ENCODE measurements at places on chromosomes 3 and 15.

DNA sequence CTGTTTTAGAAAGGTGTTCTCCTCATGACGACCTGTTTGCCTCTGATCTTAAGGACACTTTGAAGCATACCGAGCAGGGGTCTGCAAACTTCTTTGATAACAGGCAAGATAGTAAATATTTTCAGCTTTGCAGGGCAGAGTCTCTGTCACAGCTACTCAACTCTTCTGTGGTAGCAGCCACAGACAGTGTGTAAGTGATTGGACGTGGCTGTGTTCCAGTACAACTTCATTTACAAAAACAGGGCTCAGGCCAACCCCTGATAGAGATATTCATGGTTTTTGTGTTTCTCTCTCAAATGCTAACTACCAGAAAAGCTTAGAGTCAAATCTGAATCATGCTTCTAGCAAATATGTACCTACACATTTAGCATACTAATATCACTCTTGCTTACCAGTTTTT lies 51.5 kb downstream of the TGFBR2 start:
- no peak for DNase-seq

GRCh38 chr3:184440151-184440550 lies 60.3 kb downstream of the CHRD start:
- DNase-seq, result no peak

GRCh38 chr3:58049143-58049785 lies 41.0 kb downstream of the FLNB start:
- no peak for DNase-seq

- no peak for DNase-seq
These were observed 3.0 kb downstream of the BBX start for GRCh38 chr3:107525644-107526305.

DNA sequence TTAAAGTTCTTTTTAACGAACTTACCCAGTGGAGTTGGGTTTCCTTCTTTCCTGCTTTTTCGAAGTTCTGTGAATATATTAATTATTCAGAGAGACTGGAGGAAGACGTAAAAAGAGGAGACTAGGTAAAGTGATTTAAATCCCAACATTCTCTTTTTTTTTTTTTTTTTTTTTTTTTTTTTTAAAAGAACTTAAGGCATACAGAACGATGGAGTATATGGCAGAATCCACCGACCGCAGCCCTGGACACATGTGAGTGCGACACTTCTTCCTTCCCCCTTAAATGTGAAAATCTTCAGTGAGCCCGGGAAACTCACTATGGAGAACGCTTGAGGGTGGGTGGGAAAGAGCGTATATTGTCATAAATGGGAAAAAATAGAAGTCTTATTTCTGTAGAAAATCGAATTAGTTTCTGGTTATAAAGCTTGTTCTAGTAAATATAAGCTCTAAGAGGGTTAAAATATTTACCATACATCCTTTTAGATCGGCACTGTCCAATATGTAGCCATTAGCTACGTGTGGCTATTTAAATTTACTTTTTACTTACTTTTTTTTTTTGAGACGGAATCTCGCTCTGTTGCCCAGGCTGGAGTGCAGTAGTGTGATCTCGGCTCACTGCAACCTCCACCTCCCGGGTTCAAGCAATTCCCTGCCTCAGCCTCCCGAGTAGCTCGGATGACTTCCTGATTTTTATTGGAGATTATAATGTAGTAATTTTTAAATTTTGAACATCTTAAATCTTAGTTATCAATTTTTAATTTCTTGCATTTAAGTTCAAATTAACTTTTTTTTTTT lies 892 bp downstream of the NMD3 start:
- DNase-seq, result no peak

GRCh38 chr3:98136631-98137030 lies 6.1 kb downstream of the OR5H1 start:
- DNase-seq, result no peak

- no peak for DNase-seq
These were observed 674 bp downstream of the SERP1 start for GRCh38 chr3:150545419-150546225.

- no peak for DNase-seq
These were observed 302.2 kb upstream of the CTDSPL start for GRCh38 chr3:37559461-37559860.

GRCh38 chr3:151282921-151283320 lies 4.6 kb upstream of the P2RY14 start:
- no peak for DNase-seq

DNA sequence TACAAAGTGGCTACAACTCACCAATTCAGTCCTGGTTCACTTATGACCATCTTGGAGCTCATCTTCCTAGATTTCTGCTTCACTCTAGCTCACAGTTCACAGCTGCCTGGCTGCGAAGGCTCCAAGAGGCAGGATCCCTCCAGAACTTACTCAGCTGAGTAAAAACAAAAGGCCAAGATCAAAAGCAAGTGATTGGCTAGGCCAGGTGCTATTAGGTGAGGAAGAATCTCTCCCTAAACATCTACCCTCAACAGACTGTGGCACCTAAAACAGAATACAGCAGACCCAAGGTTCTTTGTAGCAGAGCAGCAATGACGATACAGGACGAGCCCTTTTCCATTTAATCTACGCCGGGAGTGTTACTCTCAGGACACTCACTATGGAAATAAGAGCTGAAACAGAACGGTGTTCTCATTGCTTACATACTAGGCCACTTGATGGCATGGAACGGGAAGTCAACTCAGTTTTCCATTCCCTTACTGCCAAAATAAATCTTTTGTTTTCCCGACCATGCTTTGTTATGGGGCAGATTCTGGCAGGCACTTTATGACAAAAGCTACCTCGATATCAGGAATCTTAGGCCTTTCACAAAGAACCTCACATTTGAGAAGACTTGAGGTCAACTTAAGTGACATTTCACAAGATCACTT lies 901 bp downstream of the ICE2 start:
- no peak for DNase-seq

DNA sequence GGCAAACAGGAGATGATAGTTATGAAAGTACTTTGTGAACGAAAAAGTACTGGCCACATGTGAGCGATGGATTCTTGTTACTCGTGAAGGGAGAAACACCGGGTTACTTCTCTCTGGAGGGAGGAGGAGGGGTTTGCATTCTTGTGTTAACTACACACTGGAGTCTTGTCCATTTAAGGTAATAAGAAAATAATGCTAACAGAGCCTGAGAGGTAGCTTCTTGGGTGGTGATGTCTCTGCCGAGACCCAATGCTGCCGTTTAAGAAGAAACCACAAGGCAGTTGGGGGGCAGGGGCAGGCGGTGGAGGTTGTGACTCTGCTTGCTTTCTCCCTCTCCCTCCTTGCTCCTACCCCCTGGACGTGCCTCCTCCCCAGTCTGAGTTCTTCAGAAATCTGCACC lies 100.9 kb upstream of the ROPN1 start:
- no peak for DNase-seq

DNA sequence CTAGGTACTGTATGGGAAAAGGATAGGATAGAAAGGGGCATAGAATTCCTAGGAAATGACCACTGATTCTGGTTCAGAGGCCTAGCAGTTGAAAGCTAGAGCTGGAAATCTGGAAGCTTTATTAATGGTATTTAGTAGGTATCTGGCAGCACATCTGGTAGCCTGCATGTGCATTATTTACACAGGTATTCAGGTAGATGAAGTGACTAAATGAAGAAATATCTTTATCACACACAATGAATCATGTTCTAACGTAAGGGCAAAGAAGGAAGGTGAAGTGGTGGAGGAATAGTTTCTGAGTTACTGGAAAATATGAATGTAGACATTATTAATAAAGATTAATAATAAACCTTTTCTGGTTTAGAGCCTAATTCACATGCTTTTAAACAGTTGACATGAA lies 119.9 kb downstream of the MBNL1 start:
- DNase-seq, result no peak

DNA sequence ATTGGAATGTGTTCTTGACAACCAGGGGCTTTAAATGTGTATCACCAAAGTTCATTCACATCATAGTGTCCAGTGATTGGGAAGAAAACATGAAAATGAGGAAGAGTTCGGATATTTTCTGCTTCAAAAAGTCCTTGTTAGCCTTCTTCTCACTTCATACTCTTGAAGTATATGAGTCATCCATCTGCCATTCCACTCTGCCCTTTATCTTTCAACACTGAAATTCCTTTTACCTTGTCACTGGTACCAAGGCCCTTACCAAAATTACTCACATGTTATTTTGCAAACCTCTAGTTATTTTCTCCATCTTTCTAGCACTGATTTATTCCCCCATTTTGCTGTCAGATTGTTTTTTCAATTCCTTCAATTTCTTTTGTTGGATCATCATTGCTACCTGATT lies 32.5 kb downstream of the OR5H15 start:
- DNase-seq, result no peak

DNA sequence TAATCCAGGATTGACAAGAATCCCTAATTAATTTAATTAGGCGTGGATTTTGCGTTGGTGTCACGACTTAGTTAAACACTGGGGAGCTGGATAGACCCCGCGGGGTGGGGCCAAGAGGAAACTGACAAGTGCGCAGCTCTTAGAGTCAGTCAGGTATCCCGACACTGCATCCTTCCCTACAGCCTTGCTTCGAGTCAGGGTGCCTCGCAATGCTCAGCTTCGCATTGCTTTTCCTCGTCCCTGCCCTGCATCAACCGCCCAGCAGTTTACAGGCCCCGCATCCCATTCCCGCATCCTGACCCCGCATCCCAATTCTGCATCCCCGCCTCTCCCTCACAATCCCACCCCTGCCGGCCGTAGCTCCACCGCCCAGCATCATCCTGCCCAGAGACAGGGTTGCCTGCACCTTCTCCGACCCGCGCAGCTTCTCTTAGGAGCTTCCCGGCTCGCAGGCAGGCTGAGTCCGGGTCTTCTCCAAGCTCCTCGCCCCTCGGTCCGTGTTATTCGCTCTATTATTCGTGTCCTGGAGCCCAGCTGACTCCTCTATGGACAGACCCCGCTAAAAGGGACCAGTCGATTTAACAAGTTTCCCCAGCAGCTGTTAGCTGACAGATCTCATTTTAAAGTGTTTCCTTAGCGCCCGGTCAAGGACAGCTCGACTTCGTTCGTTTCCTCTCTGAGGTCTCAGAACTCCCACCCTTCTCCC lies 699 bp upstream of the SHOX2 start:
- DNase-seq, result no peak

DNA sequence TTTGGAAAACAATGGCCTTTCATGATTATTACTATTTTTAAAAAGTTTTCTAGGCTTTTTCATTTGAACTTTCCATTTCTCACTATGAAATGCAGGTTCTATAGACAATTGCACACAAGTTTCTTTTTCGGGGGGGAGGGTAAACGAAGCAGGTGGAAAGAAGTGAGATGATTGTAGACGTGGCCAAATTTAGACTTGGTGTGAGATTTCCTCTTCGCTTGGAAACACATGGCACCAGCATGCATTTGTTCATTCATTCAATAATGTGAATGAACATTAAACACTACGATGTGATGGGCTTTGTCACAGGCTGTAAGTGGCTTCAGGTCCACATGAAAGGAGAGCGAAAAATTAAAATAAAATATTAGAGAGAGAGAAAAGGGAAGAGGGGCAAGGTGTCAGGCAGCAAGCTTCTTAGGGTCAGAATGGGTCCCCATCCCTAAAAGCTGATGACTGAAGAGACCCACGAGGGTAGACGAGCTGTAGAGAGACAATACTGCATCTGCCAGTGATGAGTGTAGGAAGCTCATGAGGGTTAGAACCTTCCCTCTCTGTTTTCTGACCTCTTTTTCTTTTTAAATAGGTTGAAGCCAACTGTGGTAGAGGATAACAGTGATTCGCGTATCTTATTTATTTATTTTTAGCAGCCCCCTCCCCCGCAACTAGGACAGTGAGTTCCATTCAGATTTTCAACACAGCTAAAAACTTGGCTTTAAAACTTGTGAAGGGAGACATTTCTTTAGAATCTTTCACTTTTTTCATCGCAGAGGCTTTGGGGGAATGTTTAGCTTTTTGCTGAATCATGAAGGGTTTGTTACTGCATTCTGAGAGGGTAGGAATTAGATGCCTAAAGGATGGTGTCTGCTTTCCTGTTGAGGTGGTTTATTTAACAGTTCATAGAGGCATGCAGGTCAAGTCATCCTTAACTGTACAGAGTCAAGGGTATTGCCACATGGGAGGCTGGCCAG lies 36.2 kb downstream of the GAP43 start:
- no peak for DNase-seq

DNA sequence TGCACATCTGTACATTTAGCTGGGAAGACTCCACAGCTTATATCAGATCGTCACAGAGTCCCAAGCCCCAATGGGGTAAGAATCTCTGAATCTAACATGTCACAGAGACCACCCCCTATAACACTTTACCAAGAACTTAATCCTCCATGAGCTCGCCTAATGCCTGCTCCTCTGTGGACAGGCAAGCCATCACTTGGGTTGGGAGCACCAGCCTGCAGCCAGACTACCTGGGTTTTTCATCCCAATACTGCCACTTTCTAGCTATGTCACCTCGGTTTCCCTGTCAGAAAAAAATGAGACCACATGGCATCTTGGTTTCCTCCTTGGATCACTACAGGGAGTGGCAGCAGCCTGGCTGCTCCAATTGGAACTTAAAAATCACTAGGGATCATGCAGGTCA lies 277.9 kb upstream of the TLE3 start:
- no peak for DNase-seq

DNA sequence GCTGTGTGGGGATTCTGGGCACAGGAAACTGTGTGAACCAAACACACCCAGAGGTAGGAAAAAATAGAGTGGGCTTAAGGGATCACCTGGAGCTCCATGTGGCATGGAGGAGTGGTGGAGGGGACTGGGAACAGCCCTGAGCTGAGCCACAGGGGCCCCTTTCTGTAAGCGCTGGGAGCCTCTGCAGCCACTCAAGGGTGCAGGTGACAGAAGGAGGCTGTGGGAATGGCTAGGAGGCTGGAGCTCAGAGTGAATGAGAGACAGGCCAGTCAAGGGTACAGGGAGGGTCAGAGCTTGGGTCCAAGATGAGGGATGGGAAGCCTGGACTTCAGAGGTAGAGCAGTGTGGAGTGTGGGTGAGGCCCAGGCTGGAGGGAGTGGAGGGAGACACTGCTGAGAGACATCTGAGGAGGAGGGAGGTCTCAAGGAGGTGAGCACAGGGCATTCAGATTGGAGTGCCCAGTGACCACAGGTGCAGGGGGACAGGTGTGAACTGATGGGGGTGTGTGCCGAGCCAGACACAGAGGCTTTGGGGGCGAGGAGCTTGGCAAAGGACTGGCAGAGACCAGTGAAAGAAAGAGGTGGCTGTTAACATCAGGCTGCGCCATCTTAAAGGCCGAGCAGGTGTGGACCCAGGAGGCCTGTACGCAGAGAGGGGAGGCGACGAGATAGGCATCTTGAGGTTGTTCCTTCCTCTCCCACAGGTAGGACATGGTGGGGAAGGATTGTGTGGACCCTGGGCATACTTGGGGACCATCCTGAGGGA lies 56.8 kb downstream of the FGD5 start:
- DNase-seq, result no peak

GRCh38 chr3:156211583-156211982 lies 91.2 kb downstream of the KCNAB1 start:
- DNase-seq, result no peak

DNA sequence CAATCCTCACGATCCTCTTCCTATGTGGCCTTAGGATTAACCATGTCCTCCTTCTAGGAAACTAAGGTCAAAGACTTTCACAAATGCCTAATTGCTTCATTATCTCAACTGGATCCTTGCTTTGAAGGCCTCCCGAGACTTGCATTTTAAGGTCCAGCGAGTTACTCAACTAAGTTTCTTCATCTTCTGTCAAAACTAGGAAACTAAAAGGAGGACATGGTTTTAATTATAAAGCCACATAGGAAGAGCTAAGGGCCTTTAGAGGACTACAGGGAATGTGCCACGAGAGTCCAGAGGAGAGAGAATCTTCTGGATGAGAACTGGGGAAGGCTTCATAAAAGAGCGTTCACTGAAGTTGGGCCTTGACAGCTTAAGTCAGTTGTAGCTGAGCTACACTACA lies 87.8 kb upstream of the LPP start:
- no peak for DNase-seq

- no peak for DNase-seq
These were observed 13.4 kb downstream of the WDR72 start for GRCh38 chr15:53746101-53746500.

- no peak for DNase-seq
These were observed 142.4 kb downstream of the ZPLD1 start for GRCh38 chr3:102577082-102577789.

Measured in AG09319 (cell line).